ENCODE measurements at places on chromosomes 11 and 22.

DNA sequence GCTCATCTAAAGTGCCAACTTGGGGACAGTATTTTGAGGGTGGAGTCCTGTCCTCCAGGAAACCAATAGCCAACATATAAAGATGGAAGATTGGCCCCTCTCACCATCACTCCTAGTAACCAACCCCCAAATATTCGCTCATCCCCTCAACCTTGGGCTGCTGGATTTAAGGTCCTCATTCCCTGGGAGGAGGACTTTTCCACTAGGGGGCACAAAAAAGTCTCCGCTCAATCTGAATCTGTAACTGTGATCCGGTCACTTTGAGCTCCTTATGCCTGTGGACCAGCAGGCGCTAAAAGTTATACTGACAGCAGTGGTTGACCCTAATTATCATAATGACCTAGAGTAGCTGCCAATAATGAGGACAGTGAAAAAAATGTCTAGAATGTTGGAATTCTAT lies 20.5 kb upstream of the CLPB start:
- DNase-seq = no peak

- DNase-seq = no peak
These were observed 518.4 kb downstream of the SOX6 start for GRCh38 chr11:15837901-15838489.

- no peak for DNase-seq
These were observed 55.9 kb upstream of the DRD2 start for GRCh38 chr11:113531083-113531482.

GRCh38 chr22:32771756-32772155 lies 29.7 kb upstream of the TIMP3 start:
- no peak for DNase-seq

GRCh38 chr11:19419808-19420207 lies 179.1 kb upstream of the E2F8 start:
- peak; percentile 56 for DNase-seq

DNA sequence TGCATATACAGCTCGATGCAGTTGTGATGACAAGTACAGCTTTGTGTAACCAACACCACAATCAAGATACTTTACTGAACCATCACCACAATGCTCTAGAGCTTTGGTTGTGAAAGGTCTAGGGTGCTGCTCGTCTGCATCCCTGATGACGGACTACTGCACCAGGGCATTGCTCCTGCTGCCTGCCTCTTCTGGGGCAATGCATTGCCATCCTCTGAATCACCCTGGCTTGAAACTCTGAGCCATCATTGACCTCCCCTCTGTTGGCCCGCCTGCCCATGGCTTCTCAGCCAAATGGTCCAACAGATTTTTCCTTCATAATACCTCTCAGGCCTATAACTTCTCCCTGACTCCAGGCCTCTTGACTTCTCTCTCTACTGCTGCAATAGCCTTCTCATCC lies 77.4 kb upstream of the CSNK2A3 start:
- DNase-seq = no peak

DNA sequence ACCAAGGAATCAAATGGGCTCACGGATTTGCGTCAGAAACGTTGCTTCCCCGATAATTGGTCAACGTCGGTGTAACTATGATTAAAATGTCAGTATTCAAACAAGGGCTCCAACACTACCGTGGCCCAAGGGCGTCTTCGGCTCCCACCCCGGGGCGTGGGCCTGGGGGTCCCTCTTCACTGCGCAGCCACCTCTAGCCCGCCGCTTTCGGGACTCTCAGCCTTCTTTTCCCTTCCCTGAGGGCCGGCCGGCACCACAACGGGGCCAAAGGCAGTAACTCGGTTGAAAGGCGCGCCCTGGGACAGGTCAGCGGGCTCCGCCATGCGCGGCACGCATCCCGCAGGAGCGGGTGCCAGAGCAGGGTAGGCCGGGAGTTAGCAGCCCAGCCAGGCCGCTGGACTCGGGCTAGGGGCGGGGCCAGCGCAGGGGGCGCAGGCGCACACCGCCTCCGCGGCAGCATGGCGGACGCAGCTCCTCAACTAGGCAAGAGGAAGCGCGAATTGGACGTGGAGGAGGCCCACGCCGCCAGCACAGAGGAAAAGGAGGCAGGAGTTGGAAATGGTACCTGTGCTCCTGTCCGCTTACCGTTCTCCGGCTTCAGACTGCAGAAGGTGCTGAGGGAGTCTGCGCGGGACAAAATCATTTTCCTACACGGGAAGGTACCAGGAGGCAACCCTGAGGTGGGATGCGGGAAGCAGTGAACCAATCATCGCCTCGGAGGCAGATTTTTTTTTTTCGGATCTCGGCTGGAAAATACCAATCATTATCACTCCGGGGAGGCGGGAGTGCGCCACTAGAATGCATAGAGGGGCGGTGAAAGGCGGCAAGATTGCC lies at the start of gene DCPS:
Gene DCPS, plus strand, starts transcription at position 438 of the 834 bp plus-strand sequence. Its CDS starts 21 bp downstream, at position 459.
- DNase-seq = peak; percentile 91

Measured in fibroblast of pulmonary artery (primary cell).